Activated CD4-positive, alpha-beta T cell treated with anti-CD3 and anti-CD28 coated beads for 1 hour (primary cell): ENCODE measurements at places on chromosomes 12 and 14.

GRCh38 chr12:33439587-33440011, at the start of gene SYT10:
TSS of gene SYT10 (minus strand) at chr12:33439819. CDS start at chr12:33439522, 297 bp downstream.
- no peak for DNase-seq

GRCh38 chr12:92178340-92178739, 32.7 kb upstream of the BTG1 start:
- no peak for DNase-seq

GRCh38 chr14:64363265-64363846, 24.8 kb upstream of the MTHFD1 start:
- DNase-seq, result no peak

- no peak for DNase-seq
Observed at GRCh38 chr12:107660235-107660634, 25.4 kb upstream of the PWP1 start.

- no peak for DNase-seq
Observed at GRCh38 chr14:100900837-100901390, 2.6 kb downstream of the RTL1 start.

DNA sequence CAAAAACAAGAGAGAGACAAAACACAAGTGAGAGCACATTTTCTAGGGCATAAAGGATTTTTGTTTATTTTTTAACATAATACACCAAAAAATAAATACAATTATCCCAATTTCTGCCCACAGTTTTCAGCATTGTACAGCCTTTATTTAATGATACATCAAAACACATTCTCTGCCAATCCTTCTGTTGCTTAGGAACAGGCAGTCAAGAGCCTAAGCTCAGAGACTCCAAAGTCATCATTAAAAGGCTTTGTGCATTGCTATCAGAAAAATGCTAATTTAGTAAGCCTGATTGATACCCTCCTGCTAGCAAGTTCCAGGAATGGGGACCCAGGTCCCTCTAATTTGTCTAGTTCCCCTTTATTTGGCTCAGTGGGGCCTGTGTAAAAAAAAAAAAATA, 536.5 kb downstream of the RPS29 start:
- no peak for DNase-seq

DNA sequence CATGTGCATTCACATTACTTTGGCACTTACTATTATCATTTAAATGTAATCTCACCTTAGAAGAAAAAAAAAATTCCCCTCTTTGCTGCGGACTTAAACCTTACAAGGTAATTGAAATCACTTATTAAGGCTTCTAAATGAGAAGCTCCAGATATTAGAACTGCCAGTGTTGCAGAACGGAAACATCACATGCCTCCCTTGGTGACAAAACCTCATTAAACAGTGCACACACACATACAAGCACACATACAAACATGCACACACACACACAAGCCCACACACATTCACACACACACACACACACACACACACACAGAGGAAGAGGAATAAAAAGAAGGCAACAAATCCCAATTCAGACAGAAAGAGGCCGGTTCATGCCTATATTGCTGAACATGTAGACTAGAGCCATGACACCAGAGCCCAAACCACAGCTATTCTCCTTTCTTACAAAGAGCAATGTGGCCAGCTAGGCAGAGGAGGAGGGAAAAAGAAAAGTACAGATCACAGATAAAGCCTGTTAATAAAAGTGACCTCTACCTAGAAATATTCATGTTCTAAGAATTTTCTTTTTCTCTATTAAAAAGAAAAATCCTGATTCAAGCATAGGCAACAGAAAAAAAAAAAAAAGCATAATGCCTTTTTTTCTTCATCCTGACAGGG, 405.2 kb upstream of the FLRT2 start:
- no peak for DNase-seq

DNA sequence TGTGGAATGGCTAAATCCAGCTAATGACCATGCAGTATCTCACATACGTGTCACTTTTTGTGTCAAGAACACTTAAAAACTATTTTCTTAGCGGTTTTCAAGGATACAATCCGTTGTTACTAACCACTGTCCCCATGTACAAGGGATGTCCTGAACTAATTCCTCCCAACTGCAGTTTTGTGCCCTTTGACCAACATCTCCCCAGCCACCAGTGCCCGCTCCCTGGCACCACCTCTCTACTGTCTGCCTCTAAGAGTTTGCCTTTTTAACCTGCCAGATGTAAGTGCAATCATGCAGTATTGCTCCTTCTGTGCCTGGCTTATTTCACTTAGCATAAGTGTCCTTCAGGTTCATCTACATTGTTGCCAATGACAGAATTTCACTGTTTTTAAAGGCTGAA, 315.7 kb downstream of the TMEM121 start:
- DNase-seq, result no peak

DNA sequence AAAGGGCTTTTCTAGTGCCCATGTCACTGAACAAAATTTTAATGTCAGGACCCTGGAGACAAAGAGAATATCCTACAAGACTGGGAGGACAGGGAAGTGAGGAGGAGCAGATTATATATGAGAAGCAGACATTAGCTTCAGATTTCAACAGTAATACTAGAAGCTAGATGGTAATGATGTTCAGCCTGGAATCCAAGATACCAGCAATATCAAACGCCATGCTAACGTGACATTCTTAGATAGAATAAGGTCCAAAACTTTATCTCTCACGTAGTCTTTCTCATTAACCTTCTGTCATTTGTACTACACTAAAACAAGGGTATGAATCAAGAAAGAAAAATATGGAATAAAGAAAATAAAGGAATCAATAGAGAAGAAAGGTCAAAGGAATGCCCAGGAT, 18.7 kb downstream of the SOS2 start:
- no peak for DNase-seq

GRCh38 chr12:24822121-24822899, 126.6 kb downstream of the BCAT1 start:
- DNase-seq, result no peak

DNA sequence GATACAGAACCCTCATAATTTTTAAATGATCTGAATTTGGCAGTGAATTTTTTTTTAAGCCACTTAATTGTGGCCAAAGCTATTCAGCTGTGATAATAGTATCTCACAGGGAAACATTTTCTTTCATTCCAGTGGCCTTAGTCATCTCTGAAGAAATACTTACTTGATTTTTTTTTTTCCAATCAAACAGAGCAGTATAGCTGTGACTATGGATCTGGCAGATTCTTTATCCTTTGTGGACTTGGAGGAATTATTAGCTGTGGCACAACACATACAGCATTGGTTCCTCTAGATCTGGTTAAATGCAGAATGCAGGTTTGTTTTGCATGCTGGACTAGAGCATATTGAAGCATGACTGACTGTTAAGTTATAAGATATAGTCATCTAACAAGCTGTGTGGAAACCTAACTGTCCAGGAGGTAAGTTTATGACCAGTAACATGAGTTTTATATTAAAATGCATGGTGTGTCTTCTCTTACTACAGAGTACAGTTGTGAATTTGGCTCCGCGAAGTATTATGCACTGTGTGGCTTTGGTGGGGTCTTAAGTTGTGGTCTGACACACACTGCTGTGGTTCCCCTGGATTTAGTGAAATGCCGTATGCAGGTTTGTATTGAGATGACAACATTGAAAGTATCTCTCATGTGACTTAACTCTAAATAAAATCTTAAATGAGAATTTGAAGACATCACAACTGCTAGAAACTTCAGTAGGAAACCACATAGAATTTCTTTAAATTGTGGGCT, 1.9 kb downstream of the SLC25A3 start:
- DNase-seq, result no peak

GRCh38 chr12:127667131-127667685, 599.8 kb upstream of the TMEM132C start:
- no peak for DNase-seq

- no peak for DNase-seq
Observed at GRCh38 chr14:94115058-94115591, 4.6 kb downstream of the IFI27 start.

GRCh38 chr12:23399402-23399933, 550.0 kb downstream of the SOX5 start:
- DNase-seq, result no peak

DNA sequence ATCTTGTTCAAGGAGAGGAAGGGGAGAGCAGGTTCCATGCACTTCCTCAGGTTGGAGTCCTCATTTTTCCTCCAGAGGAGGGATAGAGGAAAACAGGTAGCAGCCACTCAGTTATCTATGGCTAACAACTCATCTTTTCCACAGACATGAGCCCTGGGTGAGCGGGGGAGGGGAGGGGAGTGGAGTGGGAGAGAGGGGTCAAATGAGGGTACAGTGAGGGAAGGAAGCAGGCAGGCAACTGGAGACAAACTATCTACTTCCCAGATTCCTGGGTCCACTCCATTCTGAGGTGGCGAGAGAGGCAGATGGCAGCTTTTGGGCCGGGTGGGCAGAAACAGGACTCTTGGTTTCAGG, 2.6 kb upstream of the ZNF385A start:
- DNase-seq, result no peak

DNA sequence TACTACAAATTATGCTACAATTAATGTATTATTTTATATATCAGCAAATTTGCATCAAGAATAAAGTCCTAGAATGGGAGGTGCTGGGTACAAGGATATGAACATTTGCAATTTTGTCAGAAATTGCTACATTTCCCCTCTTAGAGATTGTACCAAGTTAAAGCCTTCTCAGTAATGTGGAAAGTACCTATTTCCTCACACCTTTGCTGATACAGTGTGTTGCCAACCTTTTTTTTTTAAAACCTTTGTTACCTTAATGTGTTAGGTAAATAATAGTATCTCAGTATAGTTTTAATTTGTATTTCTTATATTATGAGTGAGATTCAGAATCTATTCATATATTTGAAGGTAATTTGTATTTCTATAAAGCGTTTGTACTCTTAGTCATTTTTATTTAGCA, 95.4 kb upstream of the HIF1A start:
- DNase-seq, result no peak

- no peak for DNase-seq
Observed at GRCh38 chr12:68377881-68378280, 45.7 kb upstream of the MDM1 start.

DNA sequence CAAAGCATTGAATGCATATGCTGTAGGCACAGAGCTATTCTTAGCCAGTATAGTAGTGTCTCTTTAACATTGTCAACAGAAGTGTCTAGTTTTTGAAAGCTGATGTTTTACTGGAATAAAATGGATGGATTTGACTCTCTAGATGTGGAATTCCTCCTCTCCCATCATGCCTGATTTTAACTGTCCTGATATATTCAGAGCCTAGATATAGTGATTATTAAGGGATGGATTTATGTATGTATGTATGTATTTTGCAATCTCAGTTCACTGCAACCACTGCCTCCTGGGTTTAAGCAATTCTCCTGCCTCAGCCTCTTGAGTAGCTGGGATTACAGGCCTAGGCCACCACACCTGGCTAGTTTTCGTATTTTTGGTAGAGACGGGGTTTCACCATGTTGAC, 144.8 kb upstream of the NAV3 start:
- no peak for DNase-seq

- no peak for DNase-seq
Observed at GRCh38 chr14:73476451-73476931, 14.2 kb upstream of the RIOX1 start.

GRCh38 chr12:129844662-129845220, 59.1 kb downstream of the TMEM132D start:
- no peak for DNase-seq

DNA sequence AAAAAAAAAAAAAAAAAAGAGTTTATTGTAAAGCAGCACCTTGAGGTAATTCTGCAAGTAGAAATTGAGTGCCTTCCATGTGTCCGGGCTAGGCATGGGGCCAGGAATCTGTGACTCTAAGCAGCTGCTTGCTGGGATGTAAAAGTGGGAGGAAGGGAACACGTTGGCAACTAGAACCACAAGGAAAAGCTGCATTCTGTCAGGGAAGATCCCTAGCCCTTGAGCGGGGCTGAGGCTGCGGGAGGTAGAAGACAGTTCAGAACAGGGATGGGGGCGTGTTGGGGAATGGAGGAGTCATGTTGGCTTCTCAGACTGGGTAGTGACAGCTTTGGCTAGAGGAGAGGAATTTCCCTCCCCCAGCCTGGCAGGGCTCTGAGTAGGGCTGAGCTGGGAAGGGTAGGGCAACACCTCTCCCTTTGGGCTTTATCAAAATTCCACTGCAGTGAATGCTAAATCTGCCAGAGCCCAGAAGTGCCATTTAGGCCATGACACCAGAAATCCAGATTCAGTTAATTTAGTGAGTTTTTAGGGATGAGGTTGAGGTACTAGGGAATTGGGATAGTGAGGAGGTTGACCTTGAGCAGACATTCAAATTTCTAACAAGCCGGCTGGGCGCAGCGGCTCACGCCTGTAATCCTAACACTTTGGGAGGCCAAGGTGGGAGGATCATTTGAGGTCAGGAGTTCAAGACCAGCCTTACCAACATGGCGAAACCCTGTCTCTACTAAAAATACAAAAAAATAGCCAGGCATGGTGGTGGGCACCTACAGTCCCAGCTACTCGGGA, 3.4 kb upstream of the TRAFD1 start:
- DNase-seq, result no peak

DNA sequence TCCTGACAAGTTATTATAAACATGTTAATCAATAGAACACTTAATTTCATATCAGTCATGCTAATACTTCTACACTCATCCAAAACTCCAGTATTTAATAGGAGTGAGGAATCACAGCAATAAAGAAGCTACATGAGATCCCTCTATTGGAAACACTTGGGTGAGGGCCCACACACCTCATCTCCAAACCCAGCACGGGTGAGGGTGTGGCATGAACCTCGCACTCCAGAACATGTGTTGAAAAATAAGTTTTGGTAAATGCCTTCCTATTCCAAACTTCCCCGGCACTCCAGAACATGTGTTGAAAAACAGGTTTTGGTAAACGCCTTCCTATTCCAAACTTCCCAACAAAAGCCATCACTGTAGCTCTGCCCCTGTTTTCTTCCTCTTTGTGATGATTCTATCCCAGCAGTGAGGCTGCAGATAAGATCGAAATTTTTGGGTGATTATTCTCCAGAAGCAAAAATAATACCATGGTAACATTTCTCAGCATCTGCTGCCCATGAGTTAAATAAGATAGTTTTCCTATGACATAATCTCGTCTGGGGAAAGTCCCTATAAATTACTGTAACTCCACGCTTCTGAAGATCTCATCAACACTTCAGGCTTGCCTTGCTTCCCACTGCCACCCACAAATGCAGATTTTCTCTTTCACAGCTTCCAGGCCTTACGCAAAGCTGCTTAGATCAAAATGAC, 24.4 kb upstream of the PTPRB start:
- DNase-seq, result no peak

DNA sequence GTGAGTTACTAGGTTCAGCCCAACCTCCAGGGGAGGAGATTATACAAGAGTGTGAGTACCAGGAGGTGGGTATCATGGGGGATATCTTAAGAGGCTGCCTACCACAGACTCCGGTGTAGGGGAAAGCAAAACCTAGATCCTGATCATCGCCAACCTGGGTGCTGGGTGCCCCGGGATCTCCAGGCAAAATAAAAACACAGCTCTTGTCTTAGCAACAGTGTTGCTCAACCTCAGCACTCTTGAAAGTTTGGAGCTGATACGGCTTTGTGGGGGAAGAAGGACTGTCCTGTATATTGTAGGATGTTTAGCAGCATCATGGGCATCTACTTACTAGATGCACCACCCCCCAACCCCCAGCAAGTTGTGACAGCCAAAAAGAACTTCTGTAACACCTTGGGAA, 74.5 kb downstream of the CCDC60 start:
- no peak for DNase-seq

GRCh38 chr12:16605642-16606116, 283 bp downstream of the LMO3 start:
- DNase-seq, result no peak

GRCh38 chr12:4434301-4434700, 11.3 kb downstream of the FGF6 start:
- DNase-seq, result no peak
